NCI-H2107 (cell line): ENCODE measurements at places on chromosomes 2 and 18.

- no peak for DNase-seq
Observed at GRCh38 chr18:68991286-68991685, 193.4 kb downstream of the CCDC102B start.

DNA sequence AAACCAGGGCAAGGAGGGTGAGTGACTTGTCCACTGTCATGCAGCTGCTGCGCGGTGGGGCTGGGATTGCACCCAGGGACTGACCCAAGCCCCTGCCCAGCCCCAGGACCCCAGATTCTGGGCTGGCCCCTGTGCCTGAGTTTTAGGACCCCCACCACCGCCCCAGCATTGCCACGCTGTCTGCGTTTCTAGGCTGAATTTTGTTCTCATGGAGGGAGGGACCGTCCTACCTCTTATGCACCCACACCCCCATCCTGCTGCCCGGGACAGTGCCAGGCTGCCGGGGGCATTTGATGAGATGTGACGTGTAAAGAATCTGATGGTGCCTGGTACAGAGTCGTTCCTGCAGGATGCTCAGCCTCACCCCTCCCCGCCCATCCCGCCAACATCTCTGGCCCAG, 111.0 kb upstream of the ODC1 start:
- DNase-seq, result no peak

- no peak for DNase-seq
Observed at GRCh38 chr2:84631985-84632384, 115.7 kb downstream of the DNAH6 start.

DNA sequence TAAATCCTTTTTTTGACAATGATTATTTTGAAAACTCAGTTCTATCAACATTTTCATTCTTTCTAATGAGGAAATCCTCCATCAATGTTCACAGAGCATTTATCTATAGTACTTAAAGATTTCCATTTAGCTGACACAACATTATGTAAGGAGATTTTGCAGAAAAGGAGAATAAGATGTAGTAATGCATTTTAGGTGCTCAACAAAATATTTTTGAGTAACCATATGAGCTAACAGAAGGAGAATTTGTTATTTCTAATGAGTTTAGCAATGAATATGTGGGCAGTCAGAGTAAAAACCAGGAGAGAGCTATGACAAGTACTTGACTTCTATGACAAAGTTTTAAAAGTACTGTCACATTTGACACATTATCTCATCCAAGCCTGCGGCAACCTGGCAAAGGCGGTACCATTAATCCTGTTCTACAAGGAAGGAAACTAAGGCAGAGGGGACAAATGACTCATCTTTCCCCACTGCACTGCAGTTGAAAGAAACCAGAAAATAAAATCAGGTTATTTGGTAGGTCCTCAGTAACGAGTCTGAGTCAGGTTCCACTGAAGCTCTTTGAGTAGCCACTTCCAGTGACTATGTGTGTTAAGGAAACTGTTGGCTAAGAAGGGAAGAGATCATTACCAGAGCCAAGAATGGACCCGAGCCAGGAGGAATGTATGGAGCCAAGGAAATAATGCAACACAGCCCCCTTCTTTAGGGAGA, 134.1 kb upstream of the ITGB6 start:
- no peak for DNase-seq

- DNase-seq, result no peak
Observed at GRCh38 chr18:48609820-48610815, 71.3 kb downstream of the CTIF start.

- DNase-seq, result no peak
Observed at GRCh38 chr2:18516112-18516511, 44.3 kb downstream of the RDH14 start.

GRCh38 chr2:99600981-99601651, 111.3 kb upstream of the REV1 start:
- DNase-seq, result no peak

DNA sequence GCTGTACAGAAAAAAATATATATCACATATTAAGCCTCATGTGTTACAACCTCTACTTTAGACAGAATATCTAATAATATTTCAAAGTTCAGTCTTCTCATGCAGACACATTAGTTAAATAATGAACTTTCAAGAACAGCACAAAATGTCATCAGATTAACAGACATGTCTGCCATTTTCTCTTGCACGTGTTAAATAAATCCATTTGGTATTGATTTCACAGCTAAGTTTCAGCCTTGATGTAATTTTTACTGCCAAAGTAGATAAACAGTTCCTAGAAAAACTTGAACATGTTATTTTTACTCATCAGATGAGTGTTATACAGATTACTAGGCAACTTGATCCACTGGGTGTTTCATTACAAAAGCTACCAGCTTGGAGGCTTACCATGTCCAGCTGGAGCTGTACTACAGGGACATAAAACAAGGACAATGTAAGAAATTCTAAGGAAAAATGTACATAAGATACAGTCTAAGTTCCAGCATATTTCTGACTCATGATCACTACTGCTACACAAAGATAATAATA, 290.7 kb upstream of the DDX18 start:
- no peak for DNase-seq

GRCh38 chr18:35378574-35378896, 1.4 kb upstream of the ZNF396 start:
- no peak for DNase-seq

DNA sequence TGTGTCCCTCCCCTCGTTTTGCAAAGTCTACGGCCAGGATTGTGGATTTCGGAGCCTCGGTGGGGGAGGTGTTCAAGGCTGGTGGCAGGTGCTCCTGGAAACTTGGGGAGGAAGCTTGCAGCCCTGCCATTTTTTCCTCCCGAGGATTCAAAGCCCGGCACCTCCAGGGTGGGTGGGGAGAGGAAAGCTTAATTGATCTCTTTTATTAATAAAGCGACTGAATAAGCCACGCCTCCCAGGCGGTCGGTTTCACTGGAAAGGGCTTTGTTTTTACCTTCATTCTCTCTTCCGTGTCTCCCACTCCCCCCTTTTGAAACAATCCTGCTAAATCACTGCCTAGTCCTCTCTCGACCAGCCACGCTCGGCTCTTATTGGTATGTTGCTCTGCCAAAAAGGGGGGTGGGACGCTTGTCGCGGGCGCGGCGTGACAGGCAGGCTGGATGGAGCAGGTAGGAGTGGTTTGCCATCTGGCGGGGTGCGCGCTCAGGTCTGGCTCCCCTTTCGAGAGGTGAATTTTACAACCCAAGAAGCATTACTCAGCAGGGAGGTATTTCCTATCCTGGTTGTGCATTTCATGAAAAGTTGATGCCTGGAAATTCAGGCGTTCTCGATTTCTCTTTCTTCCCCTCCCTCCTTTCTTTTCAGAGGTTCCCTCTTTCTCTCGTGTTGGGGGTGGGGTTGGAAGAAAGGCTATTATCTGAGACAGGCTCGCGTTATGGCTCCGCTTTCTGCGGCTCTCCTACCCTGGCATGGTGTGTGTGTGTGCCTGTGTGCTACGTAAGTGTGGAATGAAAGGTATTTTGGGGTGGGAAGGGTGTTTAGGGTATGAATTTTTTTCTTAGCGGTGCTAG, 1.4 kb downstream of the NEDD4L start:
- DNase-seq, result peak; percentile 69

GRCh38 chr18:61364953-61365352, 31.7 kb downstream of the CDH20 start:
- DNase-seq, result no peak

- DNase-seq, result no peak
Observed at GRCh38 chr2:60882971-60883753, 1.8 kb downstream of the REL start.

- no peak for DNase-seq
Observed at GRCh38 chr2:7672685-7673071, 755.5 kb downstream of the RNF144A start.

DNA sequence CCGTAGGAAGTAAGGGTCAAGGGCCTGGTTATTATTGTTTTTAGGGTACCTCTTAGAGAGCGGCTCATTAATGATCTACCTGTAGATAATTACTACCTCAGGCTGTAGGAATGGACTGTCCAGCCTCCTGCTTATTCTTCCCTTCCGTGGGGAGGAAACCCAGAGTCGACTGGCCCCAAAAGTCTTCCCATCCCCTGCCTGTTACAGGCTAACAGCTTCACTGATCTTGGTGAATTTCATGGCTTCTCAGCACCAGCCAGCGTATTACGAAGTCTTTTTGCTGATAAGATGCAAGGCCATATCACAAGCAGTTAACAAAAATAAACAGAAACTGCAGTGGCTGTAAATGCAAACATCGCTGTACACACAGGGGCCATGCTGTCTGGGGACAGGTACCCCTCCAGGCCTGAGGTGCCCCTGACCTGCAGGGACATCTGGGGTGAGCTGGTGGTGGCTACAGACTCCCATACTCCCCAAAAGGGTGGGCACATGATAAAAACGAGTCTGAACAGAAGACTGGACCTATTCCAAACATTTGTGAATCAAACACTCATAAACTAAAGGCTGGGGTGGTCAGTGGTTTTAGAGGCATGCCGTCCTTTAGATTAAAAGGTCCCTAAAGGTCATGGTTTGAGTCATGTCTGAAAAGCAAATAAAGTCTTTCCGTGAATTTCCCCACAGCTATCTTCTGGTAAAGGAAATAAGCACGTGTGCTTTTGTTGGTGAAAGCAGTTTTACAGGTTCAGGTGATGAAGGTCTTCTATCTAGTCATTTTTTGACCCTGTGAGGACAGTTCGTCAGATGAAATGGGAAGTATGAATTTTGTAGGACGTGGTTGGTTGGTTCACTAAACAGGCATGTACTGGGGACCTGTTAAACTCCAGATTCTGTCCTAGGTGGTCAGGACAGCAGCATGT, 36.7 kb downstream of the TTC39C start:
- DNase-seq, result no peak

- DNase-seq, result no peak
Observed at GRCh38 chr2:75614162-75614651, 32.4 kb upstream of the MRPL19 start.

- DNase-seq, result no peak
Observed at GRCh38 chr2:67706082-67706481, 308.9 kb downstream of the ETAA1 start.

GRCh38 chr2:139526781-139527180, 746.6 kb upstream of the NXPH2 start:
- DNase-seq, result no peak

GRCh38 chr18:48929941-48930713, 20.6 kb downstream of the SMAD7 start:
- DNase-seq, result no peak

- no peak for DNase-seq
Observed at GRCh38 chr18:12628706-12629702, 28.9 kb downstream of the SPIRE1 start.

DNA sequence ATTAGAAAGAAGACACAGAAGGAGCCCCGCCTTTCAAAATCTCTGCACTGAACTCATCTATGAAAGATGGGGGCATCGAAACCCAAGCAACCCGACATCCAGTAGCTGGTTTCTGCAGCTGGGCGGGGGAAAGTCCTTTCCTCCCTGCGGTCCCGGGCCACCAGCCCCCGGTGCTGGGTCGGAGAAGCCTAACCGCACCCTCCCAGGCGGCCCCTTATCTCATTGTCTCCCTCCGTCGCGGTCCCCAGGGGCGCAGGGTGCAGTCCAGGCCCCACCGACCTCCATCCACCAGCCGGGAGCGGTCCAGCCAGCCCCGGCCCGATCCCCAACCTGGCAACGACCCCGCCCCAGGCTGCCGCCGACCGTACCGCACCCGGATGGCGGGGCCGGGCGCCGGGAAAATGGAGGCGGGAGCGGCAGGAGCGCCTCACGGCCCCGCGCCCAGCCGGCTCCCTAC, 452 bp downstream of the RAPH1 start:
- DNase-seq, result no peak

DNA sequence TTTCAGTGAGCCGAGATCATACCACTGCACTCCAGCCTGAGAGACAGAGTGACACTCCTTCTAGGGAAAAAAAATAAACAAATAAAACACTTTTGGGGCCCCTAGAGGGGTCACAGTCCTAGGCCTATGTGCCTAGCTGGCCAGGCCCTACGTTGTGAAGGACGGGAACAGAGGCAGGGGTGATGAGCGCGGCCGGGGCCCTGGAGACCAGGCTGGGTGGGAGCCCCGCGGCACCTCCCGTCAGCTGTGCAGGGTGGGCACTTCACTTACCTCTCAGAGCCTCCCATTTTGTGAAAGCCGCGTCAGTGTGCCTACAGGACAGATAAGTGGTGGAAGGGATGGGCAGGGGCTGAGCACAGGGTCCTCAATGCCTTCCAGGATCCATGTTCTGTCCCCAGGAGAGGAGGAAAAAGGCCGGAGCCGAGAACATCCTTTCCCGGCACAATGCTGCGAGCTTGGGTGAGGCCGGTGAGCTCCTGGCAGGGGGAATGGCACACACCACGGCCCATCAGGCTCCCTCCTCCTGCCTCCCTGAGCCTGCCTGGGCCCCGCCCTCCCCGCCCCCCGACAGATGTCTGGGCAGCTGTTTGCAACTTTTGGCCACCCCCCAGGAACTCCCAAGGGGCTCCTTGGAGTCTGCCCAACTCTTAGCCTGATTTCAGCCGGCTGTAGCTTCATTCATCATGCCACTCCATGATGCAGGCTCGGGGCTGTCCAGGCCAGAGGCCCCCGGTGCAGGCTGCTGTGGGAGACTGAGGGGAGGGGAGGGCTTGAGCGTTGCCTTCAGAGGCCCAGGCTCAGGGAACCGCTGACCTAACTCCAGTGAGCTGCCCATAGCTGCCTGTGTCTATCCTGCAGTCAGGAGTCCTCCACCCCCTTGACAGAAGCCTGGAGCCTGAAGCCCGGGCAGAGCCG, 196.5 kb downstream of the TFCP2L1 start:
- peak; percentile 13 for DNase-seq

GRCh38 chr2:18440141-18440661, 120.3 kb downstream of the RDH14 start:
- no peak for DNase-seq

DNA sequence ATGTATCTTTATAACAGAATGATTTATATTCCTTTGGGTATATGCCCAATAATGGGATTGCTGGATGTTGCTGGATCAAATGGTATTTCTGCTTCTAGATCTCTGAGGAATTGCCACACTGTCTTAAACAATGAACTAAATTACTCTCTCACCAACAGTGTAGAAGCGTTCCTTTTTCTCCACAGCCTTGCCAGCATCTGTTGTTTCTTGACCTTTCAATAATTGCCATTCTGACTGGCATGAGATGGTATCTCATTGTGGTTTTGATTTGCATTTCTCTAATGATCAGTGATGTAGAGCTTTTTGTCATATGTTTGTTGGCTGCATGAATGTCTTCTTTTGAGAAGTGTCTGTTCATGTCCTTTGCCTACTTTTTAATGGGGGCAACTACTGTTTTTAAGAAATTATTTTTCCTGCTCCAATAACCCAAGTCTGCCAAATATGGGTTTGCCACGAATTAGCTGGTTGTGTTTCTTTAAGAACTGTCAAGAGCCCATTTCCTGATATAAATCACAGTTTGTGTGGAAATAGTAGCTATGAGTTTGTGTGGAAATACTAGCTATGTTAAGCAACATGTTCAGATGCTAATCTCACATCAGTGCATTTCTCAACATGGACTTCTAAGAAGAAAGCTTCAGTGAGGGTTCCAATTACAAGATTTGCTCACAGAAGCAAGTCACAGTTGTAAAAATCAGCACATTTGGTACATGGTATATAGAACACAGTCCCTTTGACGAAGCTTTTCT, 259.4 kb downstream of the ANAPC1 start:
- DNase-seq, result no peak
